ENCODE measurements at places on chromosomes 2 and 18. TPM values are rescaled to one million over a fixed set of nuclear protein-coding genes. Genes with fewer than 3 reads are reported as not detected.

Gene COL4A4
- not detected for total RNA-seq

Gene MC5R
- total RNA-seq: 0.17 TPM

Gene RESP18
- not detected for total RNA-seq

Gene SNTG2
- total RNA-seq: 2.9 TPM

Gene MYL1
- total RNA-seq: not detected

Gene AMER3
- not detected for total RNA-seq

Gene ACAA2
- 83.3 TPM for total RNA-seq

Gene SERPINB2
- 2.9 TPM for total RNA-seq

Gene MAP2
- not detected for total RNA-seq
